Right renal pelvis (tissue), 4 donors: ENCODE measurements at places on chromosomes 6 and 20. TPM values are rescaled to one million over a fixed set of nuclear protein-coding genes. Genes with fewer than 3 reads are reported as not detected.

Gene FBXO9
- polyA plus RNA-seq = 104 TPM

Gene TREM2
- 0.38 TPM for polyA plus RNA-seq

Gene MMP24
- 2.1 TPM for polyA plus RNA-seq

Gene ASIP
- polyA plus RNA-seq = 0.49 TPM

Gene SNPH
- polyA plus RNA-seq = 2.7 TPM

Gene CLVS2
- 0.22 TPM for polyA plus RNA-seq

Gene PBOV1
- polyA plus RNA-seq = not detected

Gene CD24
- 1,219 TPM for polyA plus RNA-seq

Gene MATN4
- 0.41 TPM for polyA plus RNA-seq

Gene C6orf132
- 4.2 TPM for polyA plus RNA-seq

Gene MACROD2
- 12.4 TPM for polyA plus RNA-seq

Gene RNASET2
- polyA plus RNA-seq = 71.3 TPM

GRCh38 chr6:157814883-157815282 lies 8.2 kb upstream of the SNX9 start:
- DNase-seq = no peak

GRCh38 chr6:118580585-118581419 lies 32.7 kb downstream of the PLN start:
- DNase-seq = peak; percentile 58

GRCh38 chr6:127404594-127405178 lies 54.5 kb downstream of the KIAA0408 start:
- DNase-seq = no peak

DNA sequence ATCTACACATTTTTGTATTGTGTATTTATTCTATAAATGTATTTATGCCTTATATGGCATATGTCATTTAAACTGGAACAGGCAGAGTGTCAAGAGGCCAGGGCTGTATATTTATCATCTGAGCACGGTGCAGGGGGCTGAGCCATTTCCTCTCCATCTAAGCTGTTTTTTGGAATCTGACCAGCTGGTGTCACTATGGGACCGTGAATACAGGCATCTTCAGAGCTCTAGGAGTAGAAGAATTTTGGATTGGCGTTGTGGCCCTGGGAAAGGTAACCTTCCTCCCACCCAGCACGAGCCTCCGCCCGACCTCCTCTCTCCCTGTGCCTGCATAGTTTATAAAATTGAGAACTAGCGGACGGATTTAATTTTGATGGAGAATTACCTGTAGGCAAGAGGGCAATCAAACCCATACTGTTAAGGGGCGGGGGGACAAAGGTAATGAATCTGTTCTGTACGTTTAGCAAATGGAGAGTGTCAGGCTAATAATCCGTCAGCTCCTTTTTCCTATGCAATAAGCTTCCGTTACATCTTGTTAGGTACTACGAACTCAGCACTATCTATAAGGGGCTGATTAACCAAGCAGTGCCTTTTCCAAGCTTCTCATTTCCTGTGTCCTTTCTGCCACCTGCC lies 29.0 kb upstream of the EEF1E1 start:
- peak; percentile 56 for DNase-seq

GRCh38 chr20:63223121-63223825 lies 7.3 kb upstream of the YTHDF1 start:
- DNase-seq = no peak

- no peak for DNase-seq
Measured at GRCh38 chr6:45377043-45377553, 636 bp downstream of the SUPT3H start.

GRCh38 chr20:13131688-13132087 lies 89.4 kb upstream of the ISM1 start:
- DNase-seq = no peak

- DNase-seq = no peak
Measured at GRCh38 chr6:168165891-168166290, 86.9 kb upstream of the FRMD1 start.

GRCh38 chr6:13523826-13524622 lies 36.6 kb upstream of the GFOD1 start:
- DNase-seq = no peak

- DNase-seq = no peak
Measured at GRCh38 chr20:57851025-57851682, 141.3 kb upstream of the PMEPA1 start.

- DNase-seq = no peak
Measured at GRCh38 chr6:97401533-97401932, 118.5 kb upstream of the MMS22L start.

- DNase-seq = no peak
Measured at GRCh38 chr20:52524861-52525260, 333.3 kb upstream of the ZFP64 start.

DNA sequence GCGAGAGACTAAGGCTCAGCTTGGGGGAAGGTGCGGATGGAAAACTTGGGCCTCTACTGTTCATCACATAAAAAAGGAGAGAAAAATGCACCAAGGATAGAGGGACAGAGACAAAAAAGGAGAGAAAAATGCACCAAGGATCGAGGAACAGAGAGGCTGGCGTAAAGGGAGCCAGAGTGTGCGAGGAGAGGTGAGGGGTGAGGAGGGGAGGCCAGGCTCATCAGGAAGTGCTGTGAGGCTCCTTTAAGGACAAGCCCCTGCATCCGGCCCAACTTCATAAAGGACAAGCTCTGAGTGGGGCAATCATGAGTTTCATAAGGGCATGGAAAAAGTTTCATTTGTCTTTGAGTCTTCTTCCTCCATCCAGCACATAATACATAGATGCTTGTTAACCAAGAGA lies 117.2 kb upstream of the NXT1 start:
- DNase-seq = no peak

DNA sequence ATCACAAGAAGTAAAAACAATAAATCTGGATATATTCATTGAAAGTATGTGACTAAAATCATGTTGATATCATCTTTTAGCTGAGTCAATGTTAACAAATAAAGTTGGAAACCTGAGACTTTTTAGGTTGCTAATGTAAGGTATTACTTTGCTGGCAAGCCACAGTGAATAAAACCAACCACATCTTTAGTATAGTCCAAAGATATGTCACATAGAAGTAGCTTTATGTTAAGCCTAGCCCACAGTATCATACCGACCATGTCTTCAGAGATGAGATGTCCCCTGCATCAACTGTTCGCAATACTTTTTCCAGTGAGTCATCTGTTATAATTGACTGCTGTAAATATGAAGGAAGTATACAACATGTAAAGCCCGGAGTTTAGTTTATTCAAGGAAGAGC lies 107.6 kb upstream of the MCHR2 start:
- no peak for DNase-seq

DNA sequence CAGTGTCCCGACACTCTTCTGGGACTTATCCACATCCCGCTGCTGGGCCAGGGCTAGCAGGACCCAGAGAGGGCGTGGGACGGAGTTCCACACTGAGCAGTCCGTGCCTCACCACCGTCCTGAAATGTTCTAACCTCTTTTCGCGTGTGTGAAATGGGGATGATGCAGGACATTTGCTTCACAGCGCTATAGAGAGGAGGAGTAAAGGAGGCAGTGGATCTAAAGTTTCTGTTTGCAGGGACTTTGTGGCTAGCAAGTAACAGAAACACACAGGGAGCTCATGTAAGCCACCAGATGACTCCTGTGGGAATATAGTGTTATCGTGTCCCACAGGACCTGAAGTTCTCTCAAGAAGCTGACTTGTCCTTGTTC lies 634 bp downstream of the ITPA start:
- no peak for DNase-seq

- no peak for DNase-seq
Measured at GRCh38 chr6:35719830-35720733, 16.8 kb upstream of the ARMC12 start.

- DNase-seq = no peak
Measured at GRCh38 chr20:17525650-17526049, 5.5 kb downstream of the BFSP1 start.

DNA sequence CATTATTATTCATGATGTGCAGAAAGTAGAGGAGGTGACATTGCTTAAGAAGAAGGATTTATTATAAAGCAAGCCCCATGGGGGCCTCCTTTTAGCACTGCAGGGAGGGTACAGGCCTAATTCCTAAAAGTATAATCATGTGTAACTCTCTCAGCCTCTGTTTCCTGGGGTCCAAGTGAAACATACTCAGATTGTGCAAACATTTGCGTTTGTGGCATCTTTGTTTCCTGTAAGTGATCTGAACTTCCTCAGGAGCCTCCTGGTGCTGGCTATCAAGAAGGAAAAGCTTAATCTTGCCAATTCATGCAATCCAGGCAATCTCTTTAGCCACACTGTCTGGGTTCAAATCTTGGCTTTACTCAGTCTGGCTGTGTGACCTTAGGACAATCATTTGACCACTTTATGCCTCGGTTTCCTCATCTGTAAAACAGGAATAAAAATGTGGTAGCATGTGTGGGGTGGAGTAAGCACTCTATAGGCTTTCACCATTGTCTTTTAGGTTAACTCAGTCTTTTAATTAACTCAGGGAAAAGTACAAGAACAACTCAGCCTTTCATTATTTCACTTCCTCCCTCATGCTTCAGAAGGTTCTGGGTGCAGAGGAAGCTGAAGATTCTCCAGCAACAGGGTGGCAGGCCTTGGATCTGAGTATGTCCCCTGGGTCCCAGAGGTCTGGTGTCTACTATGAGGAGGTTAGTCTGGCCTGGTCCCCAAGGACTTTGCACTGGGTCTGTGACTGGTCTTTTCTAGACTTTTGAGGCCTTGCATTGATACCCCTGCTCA lies 831 bp upstream of the SIRPB2 start:
- DNase-seq = no peak

GRCh38 chr20:61170496-61171320 lies 81.4 kb upstream of the CDH4 start:
- no peak for DNase-seq

DNA sequence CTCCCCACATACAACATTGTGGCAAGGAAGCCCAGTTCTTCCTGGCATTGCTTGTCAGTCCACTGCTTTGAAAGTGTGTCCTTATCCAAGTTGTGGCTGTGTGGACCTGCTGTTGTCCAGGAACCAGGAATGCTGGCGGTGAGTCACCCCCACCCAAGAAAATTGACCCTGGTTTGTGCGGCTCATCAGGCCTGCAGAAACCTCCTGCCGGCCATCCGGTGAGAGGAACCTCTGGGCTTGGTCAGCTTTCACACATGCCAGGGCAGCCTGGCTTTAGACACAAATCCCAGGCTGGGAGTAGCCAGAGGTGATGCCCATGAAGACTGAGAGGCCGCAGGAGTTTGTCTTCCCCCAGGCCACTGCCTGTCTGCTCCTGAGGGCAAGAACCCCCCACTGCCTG lies 223.6 kb downstream of the TTLL2 start:
- no peak for DNase-seq

DNA sequence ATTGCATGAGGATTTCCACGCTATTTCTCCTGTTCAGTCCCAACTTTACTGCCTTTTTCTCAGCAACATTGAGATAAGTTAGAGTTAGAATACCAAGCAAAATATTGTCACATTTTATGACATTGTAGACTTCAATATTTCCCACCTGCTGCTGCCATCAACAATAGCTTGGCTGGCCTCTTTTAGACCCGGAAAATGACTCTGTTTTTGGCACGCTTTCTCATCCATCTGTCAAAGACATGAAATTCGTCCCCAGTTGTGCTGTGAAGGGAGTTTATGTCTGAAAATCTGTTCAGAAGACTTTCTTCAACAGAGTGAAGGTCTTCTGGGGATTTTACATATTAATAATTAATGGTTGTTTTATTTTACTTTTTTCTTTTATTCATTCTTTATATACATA lies 857.3 kb downstream of the FRK start:
- no peak for DNase-seq

DNA sequence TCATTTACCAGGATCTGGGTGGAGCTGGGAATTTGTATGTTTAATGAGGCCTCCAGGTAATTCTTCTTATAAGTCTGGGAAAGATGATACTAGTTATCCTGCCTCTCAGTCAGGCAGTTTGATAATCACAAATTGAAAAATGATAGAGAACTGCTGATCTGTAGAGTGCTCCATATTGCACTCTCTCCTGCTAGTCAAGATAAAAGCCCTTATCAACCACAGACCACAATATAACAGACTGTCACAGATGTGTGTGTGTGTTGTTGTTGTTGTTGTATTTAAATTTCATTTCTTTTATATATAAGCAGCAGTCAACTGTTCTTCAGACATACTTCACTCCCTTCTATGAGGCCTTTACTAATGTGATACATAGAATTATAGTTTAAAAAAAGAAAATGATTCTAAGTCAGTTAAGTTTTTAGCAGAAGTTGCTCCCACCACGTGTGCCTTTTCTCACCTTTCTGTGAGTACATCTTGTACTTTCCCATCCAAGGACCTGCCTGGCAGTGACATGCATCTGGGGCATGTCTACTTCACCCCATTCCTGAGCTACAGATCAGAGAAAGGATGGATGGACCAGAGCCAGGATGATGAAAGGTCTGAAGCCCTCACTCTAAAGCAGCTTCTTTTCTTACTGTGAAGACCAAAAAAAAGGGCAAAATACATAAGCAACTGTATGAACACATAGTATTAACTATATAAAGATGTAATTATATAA lies 29.8 kb downstream of the TENT5A start:
- no peak for DNase-seq

DNA sequence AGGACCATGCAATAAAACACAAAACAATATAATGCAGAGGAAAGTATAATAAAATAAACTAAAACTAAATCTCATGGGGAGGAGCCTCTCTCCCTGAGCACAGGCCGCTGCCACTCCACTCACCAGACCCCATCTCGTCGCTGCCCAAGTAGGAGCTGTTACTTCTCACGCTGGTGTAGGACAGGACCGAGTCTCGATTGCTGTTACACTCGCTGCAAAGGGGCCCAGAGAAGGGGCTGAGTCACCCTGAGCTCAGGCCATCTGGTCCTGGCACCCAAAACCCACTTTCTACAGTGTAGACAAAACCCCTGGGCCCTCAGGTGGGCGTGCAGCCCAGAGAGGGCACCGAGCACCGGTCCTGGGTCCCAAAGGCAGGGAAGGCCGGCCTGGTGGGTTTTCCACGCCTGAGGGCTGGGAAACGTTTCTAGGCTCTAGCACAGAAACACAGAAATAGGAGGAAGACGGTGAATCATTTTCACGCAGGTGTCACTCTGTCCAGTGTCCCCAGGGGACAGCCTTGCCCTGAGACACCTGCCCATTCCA lies 183.4 kb downstream of the PREX1 start:
- no peak for DNase-seq

DNA sequence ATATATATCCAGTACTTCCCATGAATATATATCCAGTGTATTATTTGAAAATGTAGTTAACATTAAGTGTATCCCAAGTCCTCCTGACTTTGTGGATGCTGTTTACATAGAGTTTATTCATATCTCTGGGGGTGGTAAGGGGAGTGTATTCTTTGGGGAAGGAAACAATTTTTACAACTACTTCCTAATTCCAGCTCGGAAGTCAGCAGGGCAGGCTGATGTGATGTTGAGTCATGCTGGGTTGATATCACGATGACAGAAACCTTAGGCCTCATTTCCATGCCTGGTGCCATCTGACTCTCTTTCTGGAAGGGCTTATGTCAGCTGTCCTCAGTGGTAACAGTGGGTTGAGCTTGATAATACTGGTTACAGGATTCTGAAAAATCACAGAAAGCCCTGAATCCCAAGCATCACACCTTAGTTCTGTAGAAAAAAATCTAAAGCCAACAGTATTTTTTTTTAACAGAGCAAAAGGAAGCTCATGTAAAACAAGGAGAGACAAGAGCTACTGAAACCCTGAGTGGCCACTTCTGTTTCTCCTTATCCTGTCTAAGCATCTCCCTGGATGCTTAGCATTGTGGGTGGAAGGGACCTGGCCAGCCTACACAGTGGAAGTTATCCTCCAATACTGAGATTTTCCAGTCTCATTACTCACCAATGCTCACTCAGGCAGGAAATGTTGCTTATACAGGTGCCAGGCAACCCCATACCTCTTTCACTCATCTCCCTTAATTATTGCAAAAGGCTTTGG lies 75.2 kb upstream of the IYD start:
- DNase-seq = no peak
